ENCODE measurements at places on chromosomes 13 and 19. TPM values are rescaled to one million over a fixed set of nuclear protein-coding genes. Genes with fewer than 3 reads are reported as not detected.

CYP2F1 gene
- total RNA-seq, result under 0.01 TPM

FGF22 gene
- total RNA-seq, result not detected

CYSLTR2 gene
- 0.19 TPM for total RNA-seq

STARD13 gene
- 22.3 TPM for total RNA-seq

CABP5 gene
- total RNA-seq, result not detected

CEACAM4 gene
- total RNA-seq, result not detected

ZNF723 gene
- total RNA-seq, result not detected

CALR3 gene
- total RNA-seq, result not detected

PGLYRP1 gene
- not detected for total RNA-seq

LILRB3 gene
- not detected for total RNA-seq

PROZ gene
- total RNA-seq, result not detected

ELAVL1 gene
- 24.2 TPM for total RNA-seq

SCGB2B2 gene
- total RNA-seq, result not detected

MISP gene
- 0.19 TPM for total RNA-seq

LRRC63 gene
- 0.28 TPM for total RNA-seq

ZNF561 gene
- 42.8 TPM for total RNA-seq

SPC24 gene
- 104 TPM for total RNA-seq

EFNA2 gene
- total RNA-seq, result not detected

NKG7 gene
- total RNA-seq, result not detected

EDNRB gene
- total RNA-seq, result 5.4 TPM

MRPL4 gene
- 36.0 TPM for total RNA-seq

Measured in regular cardiac myocyte (primary cell).